ENCODE measurements at places on chromosomes 6 and 20.

GRCh38 chr6:144896289-144896688, 611.2 kb downstream of the UTRN start:
- DNase-seq = no peak

DNA sequence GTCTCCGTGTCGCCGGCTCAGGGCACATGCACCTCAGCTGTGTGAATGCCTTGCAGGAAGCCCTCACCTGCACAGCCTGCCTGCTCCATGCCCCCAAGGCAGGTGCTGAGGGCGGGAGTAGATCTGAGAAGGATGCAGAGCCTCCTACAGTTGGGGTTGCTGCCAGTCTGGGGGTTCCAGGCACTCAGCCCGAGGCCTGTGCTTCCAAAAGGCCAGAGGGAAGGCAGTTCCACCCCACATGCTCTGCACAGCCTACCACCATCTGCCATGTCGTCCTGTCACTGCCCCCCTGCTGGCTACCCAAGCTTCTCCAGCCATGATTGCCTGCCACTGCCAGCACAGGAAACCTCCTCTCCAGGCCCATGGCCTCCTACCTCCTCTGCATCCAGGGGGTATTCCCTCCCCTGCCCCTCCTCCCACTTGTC, 19.3 kb downstream of the ACSS1 start:
- no peak for DNase-seq

DNA sequence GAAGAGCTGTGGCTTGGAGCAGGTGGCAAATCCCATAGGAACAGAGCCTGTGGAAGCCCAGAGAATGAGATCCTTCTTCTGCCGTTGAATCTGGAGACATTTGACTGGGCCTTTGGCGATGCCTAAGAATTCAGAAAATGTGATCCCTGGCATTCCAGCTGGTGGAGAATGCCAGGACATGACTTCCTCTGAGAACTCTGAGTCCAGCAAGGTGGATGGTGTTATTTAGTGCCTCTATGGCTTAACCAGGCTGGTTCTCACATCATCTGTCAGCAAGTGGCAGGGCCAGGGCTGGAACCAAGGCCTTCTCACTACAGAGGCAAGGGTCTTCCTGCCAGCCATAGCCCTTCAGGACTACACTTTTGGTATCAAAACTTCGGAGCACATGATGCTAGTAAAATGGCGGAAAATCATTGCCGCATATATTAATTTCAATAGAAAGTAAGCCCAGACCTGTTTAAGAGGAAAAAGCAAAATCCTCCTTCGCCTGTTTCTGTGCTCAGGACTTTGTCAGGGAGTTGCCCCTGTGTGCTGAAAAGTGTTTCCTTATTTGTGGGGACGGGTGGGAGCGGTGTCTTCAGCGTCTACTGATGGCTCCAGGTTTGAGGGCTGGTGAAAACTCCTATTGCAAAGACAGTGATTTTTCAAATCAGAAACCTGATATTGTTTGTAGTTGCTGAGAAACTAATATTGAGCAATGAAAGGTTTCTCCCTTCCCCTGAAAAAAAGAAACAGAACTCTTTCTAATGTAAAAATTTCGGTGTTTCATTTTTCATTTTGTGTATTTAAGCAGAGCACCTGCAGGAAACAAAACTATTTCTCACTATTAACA, 23.9 kb downstream of the DUSP22 start:
- DNase-seq = no peak

- DNase-seq = no peak
These were observed 366.3 kb downstream of the CDKAL1 start for GRCh38 chr6:20900389-20901160.

GRCh38 chr20:49690899-49691620, 22.6 kb downstream of the B4GALT5 start:
- DNase-seq = no peak

DNA sequence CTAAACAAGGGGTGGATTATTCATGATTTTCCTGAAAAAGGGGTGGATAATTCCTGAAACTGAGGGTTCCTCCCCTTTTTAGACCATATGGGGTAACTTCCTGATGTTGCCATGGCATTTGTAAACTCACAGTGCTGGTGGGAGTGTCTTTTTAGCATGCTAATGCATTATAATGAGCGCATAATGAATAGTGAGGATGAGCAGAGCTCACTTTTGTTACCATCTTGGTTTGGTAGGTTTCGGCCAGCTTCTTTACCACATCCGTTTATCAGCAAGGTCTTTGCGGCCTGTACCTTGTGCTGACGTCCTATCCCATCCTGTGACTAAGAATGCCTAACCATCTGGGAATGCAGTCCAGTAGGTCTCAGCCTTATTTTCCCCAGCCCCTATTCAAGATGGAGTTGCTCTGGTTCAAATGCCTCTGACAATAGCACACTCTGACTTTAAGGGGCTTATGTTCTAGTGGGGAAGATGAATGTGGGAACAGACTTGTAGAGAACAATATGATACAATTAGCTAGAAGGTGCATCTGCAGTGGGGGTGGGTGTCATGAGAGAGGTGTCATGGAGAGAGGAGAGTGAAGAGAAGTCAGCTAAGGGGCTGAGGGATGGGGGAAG, 4.2 kb upstream of the GPR31 start:
- no peak for DNase-seq

DNA sequence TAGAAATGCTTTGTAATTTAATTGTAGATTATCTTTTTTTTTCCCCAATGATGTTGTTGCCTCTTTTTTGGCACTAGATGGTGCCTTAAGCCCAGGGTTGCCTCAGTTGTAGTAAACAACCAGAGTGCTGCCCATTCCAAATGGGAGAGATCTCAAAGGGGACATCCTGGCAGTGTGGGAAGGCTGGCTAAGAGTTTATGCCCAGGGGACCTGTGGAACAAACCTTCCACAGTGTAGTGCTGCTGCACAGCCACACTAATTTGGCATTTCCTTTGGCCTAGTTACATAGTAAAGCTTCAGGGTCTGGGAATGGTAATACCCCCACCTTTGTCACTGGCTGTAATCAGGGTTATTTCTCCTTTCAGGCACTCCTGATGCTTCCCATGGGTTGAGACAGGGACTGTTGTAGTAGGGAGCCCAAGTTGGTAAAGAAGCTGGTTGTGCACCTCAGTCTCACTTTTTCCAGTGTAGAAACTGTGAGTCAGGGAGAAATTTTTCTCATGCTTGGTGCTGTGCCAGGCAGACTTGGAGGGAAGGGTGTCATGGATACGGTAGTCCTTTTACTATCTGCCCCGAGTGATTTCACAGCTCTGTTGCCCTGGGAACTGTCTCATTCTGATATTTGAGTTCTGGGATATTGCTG, 177.8 kb upstream of the ECI2 start:
- no peak for DNase-seq

GRCh38 chr6:36920049-36920448, 34.3 kb downstream of the C6orf89 start:
- DNase-seq = no peak

DNA sequence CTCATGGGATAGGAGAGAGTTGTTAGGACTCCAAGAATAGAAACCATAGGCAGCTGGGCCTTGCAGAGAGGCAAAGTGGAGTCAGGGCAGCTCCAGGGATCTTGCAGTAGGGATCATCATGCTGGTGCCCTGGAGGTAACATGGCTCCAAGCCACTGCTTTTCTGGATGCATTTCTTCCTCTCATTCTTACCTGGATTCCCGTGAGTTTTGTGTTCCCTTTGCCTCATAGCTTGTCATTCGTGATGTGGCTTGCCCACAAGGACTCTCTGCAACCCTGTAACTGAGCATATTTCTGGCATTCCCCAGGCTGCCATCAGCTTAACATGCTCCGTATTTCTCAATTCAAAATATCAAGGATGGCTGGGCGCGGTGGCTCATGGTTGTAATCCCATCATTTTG, 5.3 kb downstream of the NHLRC1 start:
- DNase-seq = no peak

DNA sequence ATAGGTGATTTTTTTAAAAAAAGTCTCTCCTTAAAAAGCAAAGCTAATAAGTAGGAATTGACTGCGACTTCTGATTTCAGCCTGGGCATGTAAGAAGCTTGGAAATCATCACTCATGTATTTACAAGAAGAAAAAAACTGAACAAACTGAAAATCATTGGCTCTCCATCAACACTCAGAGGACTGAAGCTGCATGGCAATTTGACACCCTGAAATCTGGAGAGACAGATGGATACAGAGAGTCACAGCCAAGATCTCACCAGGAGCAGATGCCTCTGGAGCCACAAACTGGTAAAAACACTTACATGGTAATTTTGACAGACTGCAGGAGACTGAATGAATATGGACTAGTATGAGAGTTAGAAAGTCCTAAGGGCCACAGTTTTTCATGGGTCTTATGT, 191.2 kb upstream of the TCF21 start:
- DNase-seq = no peak

DNA sequence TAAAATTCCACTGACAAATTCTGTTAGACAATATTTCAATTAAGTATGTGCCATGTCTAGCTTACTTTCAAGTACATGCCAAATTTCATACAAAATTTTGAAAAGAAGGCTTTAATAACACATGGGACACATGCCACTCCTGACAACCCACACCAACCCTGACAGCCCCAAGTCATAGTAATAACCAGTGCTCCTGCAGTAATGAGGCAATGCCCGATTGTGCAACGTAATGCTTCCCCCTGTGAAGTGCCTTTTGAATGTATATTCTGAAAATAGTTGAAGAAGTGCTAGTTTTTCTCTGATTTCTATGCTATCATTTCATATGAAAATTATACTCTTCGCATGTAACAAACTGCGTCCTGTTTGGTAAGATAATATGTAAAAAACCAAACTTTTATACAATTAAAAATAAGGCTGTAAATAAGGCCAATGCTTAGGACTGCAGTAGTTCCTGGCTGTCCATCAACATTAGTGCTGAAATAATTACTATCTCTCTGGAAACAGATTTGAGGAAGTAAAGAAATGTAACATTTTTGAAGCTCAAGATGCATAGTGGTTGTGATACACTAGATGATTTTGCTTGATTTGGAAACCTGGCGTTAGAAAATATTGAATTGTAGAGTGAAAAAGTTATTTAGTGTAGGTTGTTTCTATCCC, 125.8 kb upstream of the BCLAF1 start:
- DNase-seq = no peak

GRCh38 chr6:113763311-113763766, 93.8 kb upstream of the MARCKS start:
- DNase-seq = no peak

- DNase-seq = peak; percentile 48
These were observed 24.6 kb downstream of the TRAM2 start for GRCh38 chr6:52552278-52552643.

DNA sequence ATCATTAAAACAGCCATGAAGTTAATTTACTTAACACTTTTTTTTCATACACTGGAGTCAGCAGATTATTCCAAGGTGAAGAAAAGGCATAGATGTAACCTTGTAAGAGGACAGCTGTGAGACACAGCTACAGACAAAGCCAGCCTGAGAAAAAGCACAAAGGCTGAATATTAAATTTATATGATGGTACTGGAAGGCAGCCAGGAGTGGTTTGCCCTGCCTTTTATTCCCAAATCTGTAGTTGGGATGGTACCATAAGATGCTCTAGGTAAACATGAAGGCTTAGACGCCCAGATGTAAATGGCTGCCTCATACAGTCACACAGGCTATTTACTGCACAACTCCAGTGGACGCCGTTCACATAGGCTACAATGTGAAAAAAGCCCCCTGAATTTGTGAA, 42.1 kb upstream of the LOC128125822 start:
- no peak for DNase-seq

DNA sequence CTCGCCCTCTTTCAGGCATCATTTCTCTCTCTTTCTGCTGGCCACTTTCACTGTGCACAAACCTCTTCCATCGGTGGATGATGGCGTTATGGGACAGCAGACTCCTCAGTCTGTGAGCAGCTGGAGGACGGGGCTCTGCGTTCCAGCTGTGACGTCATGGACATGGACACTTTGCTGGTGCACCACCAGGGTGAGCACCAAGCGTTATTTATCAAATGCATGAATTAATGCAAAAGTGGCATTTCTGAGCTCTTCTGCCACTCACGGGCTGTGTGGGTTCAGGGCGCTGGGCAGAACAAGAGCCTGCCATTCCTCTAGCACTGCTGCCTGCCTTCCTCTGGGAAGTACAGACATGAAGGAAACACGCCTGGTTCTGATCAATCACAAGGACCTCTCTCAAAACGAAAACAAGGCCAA, 82.9 kb upstream of the MPC1 start:
- DNase-seq = no peak

GRCh38 chr6:167919349-167919748, 78.1 kb upstream of the KIF25 start:
- DNase-seq = no peak

- DNase-seq = no peak
These were observed 86.6 kb downstream of the ZFAND3 start for GRCh38 chr6:37906121-37906520.

GRCh38 chr6:111626441-111626840, 20.8 kb upstream of the TRAF3IP2 start:
- DNase-seq = no peak

DNA sequence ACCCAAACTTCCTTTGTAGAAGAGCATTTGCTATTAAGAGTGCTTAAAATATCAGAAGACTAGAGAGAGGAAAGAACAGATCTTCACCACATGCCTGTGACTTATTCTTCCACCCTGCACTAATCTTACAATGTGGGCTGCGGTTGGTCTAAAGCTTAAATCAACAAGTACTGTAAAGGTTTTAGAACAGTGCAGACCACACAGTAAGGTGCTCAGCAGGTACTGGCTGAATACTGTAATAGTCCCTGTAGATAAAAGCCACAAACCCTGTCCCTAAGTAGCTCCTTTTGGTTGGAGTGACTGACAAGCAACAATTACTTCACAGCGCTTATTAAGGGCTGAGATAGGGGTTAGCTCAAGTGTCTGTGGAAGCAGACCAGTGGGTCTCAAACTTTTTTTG, 972 bp upstream of the PHF3 start:
- DNase-seq = no peak

- DNase-seq = no peak
These were observed 48.1 kb upstream of the HLA-E start for GRCh38 chr6:30441171-30441570.

- DNase-seq = no peak
These were observed 24.8 kb upstream of the MBOAT1 start for GRCh38 chr6:20236909-20237600.

GRCh38 chr6:168244961-168245551, 74.5 kb downstream of the DACT2 start:
- no peak for DNase-seq

DNA sequence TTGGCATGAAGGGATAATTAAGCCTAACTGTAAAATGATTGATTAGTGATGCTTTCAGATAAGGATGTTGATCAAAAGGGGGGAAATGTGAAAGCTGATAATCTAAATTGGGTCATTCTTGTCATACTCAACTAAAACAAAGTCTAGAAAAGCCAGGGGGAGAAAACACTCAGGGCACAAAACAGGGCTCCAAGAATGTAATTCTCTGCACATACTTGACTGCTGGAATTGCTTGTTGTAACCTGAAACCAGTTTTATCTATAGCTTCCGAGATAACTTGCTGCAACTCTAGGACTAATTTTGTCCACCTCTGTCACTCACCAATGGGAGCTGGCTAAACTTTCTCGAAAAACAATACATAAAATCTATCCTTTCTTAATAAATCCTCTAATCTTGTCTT, 310.3 kb downstream of the CLVS2 start:
- no peak for DNase-seq

DNA sequence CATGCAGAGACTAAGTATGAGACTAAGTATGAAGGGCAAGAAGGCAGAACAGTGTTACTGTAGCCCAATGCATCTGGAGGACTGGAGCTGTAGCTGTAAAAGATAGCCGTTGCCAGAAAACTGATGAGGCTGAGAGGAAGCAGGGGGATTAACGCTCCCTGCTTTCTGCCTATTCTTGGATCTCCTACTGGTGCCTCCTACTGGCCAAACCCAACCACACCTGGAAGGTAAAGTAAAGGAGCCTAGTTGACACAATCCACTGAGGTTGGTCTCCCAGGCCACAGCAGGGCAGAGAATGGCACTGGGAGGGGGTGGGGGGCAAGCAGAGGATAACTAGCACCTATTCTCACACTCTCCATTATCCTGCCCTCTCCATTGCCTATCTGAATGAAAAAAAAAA, 105.0 kb upstream of the MRPS10 start:
- no peak for DNase-seq
